Stimulated activated CD4-positive, alpha-beta T cell treated with anti-CD3 and anti-CD28 coated beads, Interleukin-15, amount 100 ng/mL, for 1 hour (primary cell): ENCODE measurements at places on chromosomes 4 and X.

GRCh38 chr4:10212400-10212799 is 95.8 kb upstream of the WDR1 start:
- no peak for DNase-seq

- DNase-seq = no peak
Measured at GRCh38 chr4:128322311-128322710, 34.7 kb upstream of the PGRMC2 start.

DNA sequence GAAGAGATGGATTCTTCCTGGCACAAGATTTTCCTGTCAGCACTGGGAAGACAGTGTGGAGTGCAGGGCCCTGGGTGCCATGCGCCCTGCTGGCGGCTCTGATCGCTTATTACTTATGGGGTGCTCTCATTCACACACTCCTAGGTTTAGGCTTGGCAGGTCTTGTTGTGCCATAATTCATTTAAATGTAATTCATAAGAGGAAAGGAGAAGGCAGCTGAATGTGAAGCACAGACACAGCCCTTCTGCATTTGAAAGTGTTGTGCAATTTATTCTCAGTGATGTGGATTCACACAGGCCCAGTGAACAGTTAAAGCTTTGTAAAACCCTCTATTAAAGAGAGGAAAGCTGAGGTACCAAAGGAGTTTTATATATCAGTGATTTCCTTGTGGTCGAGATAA is 249.7 kb downstream of the C4orf33 start:
- DNase-seq = no peak

DNA sequence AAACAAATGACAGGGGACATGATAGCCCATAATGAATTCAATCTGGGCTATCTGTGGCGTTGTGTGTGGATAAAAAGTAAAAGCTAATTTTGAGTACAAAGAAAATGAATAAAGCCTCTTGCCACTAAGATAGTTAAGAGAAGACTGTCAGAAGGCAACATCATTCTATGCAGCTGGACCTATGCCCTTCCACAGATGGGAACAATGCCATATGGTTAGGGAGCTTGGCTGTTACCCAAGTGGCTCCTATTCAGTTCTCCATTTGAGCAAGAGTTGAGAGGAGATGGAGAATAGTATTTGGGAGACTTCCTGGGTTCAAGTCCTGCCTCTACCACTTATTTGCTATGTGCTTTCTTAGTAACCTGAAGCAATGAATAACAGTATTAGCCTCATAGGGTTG is 107.7 kb downstream of the ANXA3 start:
- DNase-seq = no peak

GRCh38 chrX:103275947-103276567 is 493 bp downstream of the TCEAL5 start:
- DNase-seq = no peak

GRCh38 chrX:11423362-11423818 is 130.2 kb downstream of the AMELX start:
- DNase-seq = no peak

DNA sequence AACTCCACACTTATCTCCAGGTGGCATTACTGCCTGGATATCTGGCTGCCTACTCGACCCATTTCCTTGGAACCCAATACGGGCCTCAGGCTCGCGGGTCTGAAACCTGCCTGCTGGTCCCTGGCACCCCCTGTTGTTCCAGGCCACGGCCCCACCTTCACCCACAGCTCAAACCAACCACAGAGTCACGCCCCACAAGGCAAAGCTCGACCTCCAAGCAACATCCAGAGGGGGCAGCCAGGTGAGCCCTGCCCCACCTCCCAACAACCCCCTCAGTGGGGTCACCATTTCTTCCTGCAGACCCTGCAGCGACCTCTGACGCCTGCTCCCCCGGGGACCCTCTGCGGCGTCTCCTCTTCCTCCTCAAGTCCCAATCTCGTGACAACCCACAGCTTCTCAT is 76.2 kb downstream of the WFS1 start:
- DNase-seq = no peak

DNA sequence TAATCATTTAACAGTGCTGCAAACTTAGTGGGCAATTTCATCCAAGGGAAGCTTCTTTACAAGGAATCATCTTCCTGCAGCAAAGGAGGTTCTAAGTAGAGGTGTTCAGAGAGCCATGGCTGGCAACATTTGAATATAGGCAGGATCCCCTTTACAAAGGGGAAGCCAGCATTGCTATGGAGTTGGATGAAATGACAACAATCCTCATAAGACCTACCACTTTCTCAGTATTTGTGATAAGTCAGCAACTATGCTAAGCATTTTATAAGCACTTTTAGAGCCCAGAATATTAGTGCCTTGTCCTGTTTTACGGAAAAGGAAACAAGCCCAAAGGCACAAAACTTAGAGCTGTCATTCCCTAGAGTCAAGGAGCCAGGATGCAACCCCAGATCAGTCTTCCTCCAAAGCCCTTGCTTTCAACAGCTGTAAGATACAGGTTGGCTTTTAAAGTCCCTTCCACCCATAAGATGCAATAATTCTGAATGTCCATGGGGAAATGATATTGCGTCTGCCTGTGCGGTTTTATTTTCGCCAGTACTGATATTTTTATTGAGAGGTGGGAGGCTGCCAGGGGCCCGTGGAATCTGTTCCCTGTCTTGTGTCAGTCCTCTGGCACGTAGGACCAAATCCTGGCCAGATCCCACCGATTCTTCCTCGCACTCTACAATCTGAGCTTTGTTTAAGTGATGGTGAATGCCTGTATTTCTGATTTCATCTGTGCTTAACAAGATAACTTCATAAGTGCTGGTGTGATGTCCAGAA is 59.1 kb downstream of the SMIM20 start:
- no peak for DNase-seq

GRCh38 chr4:73379946-73380345 is 24.1 kb upstream of the ALB start:
- no peak for DNase-seq

- DNase-seq = no peak
Measured at GRCh38 chr4:40363382-40363920, 28.3 kb downstream of the CHRNA9 start.

GRCh38 chr4:73713650-73714049 is 26.7 kb upstream of the CXCL8 start:
- DNase-seq = no peak

- no peak for DNase-seq
Measured at GRCh38 chrX:131728295-131729145, 184.6 kb downstream of the OR13H1 start.

GRCh38 chr4:74996996-74997395 is 64.1 kb downstream of the PARM1 start:
- DNase-seq = no peak

DNA sequence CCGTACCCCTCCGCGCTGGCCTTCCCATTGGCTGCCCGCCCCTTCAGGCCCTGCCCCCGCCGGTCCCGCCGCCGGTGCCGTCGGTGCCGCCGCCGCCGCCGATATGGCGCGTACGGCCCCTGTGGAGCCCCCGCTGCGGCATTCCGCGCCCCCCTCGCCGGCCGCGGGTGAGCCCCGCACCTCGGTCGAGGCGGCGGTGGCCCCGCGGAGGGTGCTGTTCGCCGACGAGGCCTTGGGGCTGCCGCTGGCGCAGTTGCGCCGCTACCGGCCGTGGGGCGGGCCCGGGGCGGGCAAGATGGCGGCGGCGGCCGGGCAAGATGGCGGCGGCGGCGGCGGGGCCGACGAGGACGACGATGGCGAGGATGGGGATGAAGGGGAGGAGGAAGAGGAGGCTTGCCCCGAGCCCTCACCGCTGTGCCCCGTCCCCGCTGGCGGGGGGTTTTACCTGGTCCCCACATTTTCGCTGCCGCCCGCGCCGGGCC is at the start of gene PPP1R3F:
PPP1R3F (plus strand) TSS at position 27 of the 482 bp plus-strand sequence; CDS start at position 104, 77 bp downstream.
- no peak for DNase-seq

DNA sequence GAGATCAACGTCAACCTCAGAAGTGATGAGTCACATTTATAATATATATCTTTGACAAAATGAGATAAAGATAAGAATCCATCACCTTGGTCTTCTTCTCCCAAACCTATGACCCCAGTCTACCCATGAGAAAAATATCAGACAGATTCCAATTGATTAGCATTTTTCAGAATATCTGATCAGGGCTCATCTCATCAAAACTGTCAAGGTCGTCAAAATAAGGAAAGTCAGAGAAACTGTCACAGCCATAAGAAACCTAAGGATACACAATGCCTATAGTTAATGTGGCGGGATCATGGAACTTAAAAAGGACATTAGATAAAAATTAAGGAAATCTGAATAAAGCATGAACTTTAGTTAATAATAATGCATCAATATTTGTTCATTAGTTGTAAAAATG is 374.1 kb downstream of the FAT4 start:
- DNase-seq = no peak

GRCh38 chrX:117898226-117898625 is 218.4 kb downstream of the KLHL13 start:
- DNase-seq = no peak

- DNase-seq = no peak
Measured at GRCh38 chr4:102196221-102196620, 149.1 kb downstream of the SLC39A8 start.

DNA sequence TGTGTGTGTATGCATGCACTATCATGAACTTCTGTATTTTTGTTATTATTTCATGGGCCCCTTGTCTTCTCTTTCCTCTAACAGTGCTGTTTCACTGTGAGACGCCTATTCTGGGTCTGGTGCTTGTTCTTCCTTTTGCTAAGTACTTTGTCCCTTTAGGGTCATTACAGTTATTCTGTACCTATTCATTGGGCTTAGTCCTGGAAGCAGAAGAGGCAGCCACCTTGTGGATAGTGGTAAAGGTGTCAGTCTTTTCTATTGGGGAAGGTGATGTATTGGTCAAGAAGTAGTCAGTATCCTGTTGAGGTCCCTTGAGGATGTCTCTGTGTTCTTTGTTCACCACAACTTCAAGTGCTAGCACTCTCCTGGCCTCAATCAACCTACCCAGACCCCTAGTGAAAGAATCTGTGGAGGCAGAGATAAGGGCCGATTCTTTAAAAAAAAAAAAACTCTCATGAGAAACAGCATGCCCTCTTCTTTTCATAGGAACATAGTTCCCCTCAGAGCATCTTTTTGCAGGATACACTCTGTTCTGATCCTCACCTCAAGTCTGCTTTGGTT is 593.8 kb downstream of the SPRY1 start:
- no peak for DNase-seq

DNA sequence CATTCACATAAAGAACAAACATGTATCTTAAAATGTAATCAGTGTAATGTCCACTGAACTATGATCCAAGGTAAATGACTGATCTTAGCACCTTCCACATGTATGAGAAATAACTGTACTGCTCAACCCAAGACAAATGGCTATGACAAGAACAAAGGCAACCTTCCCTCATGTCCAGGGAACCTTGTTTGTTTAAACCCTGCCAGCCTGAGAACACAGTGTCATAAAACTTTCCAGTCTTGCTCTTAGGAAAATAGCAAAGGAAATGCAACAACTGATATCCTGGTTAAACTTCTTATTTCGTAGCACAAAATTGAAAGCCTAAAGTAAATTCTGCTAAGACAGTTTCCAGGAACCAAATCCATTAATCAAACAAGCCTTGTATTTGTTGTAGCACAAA is 494.3 kb downstream of the IL15 start:
- DNase-seq = no peak

DNA sequence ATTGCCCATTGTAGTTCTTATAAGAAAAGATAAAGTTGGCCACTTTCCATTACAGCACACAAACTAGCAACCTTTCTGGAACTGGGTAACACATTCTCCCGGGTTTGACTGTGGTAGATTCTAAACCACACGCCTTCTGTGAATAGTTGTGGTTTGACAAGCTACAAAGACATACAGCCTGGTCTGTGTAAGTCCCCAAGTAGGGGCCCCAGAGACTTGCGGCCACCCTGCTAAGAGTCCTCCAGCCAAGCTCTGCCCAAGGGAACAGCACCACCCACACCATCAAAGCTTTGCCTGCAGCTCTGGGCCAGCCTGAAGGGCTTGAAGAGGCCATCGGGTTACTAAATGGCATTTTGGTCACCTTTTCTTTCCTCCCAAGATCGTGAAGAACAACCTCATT is 203.4 kb downstream of the MAML3 start:
- no peak for DNase-seq

GRCh38 chr4:144787365-144788258 is 141.7 kb downstream of the HHIP start:
- no peak for DNase-seq

DNA sequence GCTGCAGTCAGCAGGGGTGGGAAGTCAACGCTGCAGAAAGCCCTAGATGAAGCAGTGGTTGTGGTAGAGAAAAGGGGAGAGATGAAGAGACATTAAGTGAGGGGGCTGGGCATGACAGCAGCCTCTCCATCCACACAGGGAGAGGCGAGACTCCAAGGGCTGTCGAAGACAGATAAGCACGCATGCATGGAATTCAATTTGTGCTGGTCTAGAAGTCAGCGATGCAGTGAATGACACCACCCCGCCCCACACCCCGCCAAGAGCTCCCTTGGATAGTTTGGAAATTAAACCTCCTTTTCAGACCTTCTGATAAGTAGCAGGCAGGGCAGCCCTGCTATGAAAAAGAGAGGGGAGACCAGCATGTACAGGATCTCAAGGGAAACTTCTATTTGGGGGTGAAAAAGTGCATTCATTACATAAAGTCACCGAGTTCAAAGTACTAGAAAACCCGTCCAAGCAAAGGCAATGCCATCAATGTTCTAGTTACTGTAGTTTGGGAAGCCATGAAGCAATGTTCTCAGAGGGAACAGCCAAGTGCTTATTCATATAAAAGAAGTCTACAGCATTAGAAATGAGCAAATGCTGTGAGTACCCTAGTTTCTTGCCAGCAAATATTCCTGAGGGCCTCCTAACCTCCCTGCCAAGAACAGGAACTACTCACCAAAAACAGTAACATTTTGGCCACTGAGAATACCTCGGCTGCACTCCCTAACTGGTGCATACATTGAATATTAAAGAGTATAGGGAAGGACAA is 152.3 kb upstream of the ANXA10 start:
- DNase-seq = no peak

DNA sequence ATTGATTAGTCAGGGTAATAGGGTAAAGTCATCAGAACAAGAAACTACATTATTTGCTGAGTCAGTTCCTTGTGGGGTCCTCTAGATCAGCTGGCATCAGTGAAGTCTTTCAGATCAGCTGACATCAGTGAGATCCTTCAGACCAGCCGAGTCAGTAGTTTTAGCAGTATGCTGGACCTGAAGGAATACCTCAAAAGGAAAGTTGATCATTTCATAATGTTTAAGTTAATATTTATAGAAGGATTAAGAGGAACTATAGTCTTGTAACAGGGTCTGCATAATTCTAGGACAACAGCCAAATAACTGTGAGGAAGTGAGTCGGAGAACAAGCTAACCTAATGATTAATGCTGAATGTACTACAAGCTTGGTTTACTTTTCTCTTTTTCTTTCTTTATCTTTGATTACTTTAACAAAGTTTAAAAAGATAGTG is 958 bp upstream of the UGT2B7 start:
- no peak for DNase-seq
